ENCODE measurements at places on chromosomes 12 and 14.
A peak's percentile ranks its signal among the peaks of the same experiment; 100 is the strongest.

DNA sequence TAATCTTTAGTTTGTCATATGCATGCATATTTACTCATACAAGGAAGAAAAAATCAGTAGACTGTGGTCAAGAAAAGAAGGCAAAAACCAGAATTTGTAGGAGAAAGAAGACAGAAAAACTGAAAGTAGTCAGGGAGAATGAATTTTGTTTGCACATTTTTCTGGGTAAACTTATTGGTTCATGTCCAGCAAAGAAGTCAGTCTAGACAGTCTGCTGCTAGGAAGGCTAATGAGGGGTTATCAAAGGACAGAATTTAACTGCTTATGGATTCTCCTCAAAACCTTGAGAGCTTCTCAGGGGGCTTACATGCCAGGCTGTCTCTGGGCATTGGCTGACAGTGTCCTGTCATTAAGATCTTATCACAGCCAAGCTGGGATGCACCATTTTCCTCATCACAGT lies 293.9 kb downstream of the RPAP3 start:
- peak; percentile 18 for DNase-seq

- DNase-seq, result no peak
Measured at GRCh38 chr14:86782092-86782580, 1210.8 kb downstream of the GALC start.

GRCh38 chr14:31118892-31119291 lies 88.7 kb downstream of the HECTD1 start:
- DNase-seq, result no peak

DNA sequence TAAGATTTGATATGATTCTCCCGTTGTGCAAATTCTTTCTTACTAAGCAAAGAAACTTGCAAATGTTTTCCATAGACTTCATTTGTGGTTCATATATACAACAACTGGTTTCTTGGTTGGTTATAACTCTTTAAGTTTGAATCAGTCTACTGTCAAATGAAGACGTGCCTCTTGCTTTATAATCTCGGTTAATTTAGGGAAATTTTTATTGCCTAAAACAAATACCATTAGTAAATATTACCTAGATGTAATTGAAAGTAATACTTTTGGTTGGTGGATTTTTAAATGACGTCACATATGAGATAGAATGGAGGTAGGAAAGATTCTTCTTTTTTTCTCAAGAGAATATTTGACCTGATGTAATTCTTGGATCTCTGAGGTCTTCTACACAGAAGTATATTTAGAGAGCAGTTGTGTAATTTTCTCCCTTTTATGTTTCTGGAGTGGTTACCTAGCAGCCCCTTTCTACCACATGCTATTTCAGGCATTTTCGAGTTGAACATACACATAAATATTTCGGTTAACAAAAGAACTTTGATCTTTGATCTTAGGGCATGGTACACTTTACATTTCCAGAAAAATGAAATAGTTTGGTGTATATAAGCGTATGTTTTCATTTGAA lies 1.7 kb downstream of the ATF7IP start:
- peak; percentile 32 for DNase-seq

GRCh38 chr12:30754383-30754749 lies 385 bp downstream of the CAPRIN2 start:
- no peak for DNase-seq

DNA sequence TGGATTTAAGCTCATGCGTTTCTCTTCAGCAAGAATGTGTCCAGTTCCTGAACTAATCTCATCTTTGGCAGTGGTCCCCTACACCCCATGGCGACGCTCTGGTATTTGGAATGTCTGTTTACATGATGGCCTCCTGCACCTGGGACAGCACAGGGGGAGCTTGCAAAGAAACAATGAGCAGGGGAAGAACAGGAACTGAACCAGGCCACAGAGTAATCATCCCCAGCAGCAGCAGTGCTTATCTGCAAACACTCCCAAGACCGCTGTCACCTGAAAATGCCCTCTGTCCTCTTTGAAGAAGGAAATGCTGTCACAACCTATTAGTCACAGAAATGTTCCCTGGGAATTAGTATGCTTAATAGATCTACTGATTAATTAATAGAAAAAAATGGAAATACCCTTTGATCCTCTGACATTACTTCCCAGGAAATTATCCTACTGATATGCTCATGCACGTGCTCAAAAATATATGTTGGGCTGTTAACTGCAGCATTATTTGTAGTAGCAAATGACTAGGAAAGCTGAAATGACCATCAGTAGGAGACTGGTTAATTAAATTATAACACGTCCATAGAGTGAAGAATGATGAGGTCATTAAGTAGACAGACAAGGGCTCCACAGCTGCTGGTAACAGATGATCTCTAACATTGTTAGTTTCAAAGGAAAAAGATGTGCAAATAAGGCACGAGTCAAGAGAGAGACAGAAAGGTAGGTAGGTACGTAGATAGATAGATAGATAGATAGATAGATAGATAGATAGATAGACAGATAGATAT lies 279.3 kb upstream of the FLRT2 start:
- DNase-seq, result no peak

- no peak for DNase-seq
Measured at GRCh38 chr12:77606348-77606747, 224.3 kb upstream of the NAV3 start.

All from IMR-90 (cell line).